Gastrocnemius medialis (tissue), 4 donors: ENCODE measurements at places on chromosomes 5 and 9. TPM values are rescaled to one million over a fixed set of nuclear protein-coding genes. Genes with fewer than 3 reads are reported as not detected.

The TAS2R1 gene
- not detected for total RNA-seq

The APBA1 gene
- 0.61 TPM for total RNA-seq

GRCh38 chr5:76383126-76383832, 19.8 kb upstream of the IQGAP2 start:
- H3K4me3 ChIP-seq = no peak overlapping the region
- H3K4me1 ChIP-seq = no peaks in the 10 kb centered on the region
- no peak for DNase-seq
- no peaks in the 10 kb centered on the region for H3K36me3 ChIP-seq
- H3K27me3 ChIP-seq = no peaks in the 10 kb centered on the region

- H3K4me1 ChIP-seq = no peaks in the 10 kb centered on the region
- H3K27ac ChIP-seq = no peak overlapping the region
- no peak for DNase-seq
These were observed 120.5 kb downstream of the C5orf15 start for GRCh38 chr5:133847886-133848285.

The GGTA1 gene
- 3.9 TPM for total RNA-seq
